ENCODE measurements at places on chromosomes 3 and 15.

DNA sequence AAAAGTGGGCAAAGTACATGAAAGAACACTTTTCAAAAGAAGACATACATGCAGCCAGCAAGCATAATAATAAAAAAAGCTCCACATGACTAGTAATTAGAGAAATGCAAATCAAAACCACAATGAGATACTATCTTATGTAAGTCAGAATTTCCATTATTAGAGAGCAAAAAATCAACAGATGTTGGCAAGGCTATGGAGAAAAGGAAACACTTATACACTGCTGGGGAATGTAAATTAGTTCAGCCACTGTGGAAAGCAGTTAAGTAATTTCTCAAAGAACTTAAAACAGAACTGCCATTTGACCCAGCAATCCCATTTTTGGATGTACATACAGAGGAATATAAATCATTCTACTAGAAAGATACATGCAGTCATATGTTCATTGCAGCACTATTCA is 360.7 kb downstream of the NSUN3 start:
- DNase-seq = no peak

DNA sequence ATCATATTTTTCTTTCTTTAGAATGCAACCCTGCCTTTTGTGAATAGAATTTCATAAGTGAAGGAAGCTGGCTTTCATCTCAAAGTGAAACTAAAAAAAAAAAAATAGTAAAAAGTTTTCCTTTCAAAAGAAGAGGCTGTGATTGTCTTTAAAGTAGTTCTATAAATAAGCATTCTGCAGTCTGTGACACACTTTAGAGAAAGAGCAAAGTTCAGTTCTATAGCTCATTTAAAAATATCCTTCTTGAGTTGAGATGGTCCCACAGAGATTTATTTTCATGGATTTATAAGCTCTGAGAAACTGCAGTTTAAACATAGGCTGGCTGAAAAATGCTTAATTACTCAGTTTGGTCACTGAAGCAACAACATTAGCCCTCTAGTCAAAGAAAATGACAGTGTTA is 36.1 kb upstream of the CNTN6 start:
- peak; percentile 14 for DNase-seq

- DNase-seq = no peak
Observed at GRCh38 chr3:156721687-156722618, 47.6 kb downstream of the TIPARP start.

DNA sequence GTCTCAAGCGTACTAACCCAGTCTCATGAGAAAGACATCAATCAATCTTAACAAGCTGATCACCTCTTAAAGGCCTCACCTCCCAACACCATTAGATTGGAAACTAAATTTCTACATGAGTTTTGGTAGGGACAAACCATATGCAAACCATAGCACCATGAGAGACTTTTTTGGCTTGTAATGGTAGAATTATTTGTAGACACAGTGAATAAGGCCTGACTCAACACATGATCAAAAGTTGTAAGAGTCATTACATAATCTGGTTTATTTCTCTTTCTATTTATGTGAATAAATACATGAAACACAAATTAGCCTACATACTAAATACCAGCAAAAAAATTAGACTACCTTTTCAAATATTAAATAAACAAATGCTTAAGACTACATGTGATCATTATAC is 183.3 kb upstream of the EPHA6 start:
- DNase-seq = no peak

DNA sequence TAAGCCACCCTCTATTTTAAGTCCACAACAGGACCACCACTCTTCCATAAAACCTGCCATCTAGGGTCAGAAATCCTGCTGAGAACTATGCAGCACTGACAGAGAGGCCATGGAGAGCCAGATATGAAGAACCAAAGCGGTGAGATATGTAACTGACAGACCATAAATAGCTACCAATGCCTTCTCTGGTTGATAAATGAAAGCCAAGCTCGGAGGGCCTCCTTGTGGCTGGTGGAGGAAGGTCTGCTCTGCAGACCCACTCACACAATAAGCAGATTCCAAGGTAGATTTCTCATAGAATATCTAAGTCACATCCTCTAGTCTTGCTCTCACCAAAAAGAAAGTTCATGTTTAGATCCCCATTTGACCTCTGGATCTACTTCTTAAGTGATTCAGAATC is 38.9 kb downstream of the RYK start:
- peak; percentile 45 for DNase-seq

DNA sequence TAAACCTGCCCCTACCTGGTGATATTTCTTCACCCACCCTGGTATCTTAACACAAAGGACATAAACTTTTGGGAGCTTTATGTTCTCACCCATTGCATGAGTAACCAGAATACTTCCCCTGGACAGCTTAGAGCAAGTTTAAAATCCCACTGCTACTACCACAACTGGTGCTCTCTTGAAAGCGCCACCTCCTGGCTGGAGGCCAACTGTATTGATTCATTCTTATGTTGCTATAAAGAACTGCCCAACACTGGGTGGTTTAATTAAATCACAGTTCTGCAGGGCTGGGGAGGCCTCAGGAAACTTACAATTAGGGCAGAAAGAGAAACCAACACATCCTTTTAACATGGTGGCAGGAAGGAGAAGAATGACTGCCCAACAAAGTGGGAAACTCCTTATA is 592.4 kb downstream of the EPHA3 start:
- DNase-seq = no peak

GRCh38 chr3:29486096-29486495 is 205.2 kb downstream of the RBMS3 start:
- DNase-seq = peak; percentile 77

DNA sequence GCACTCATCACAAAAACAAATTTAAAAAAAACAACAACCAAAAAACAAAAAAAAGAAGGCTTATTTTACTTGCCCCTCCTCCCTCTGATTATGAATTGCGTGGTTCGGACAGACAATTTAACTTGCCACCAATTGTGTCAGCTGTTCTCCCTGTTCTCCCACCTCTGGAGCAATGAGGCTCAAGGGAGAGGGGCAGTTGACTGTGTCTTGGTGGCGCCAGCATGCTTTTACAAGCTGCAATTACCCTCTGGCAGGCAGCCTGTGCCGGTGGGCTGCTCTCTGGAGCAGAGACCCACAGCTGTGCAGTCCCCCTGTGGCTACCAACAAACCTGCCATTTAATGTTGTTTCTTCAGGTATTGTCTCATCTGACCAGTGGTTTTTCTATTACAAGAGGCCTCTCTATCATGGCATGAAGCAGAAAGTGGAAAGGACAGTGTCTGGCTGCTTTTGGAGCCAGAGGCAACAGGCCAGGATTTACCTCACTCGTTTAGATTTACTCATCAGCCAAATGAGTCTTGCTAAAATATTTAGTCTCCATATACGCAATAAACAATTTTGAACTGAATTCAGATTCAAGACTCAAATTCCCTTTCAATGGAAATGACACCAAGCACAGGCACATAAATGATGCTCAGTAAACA is 192.0 kb upstream of the TPRG1 start:
- no peak for DNase-seq

GRCh38 chr15:63136742-63137141 is 15.1 kb downstream of the LACTB start:
- DNase-seq = no peak

- peak; percentile 2 for DNase-seq
Observed at GRCh38 chr3:98731720-98732285, 31.3 kb upstream of the ST3GAL6 start.

GRCh38 chr3:166367947-166368533 is 530.8 kb upstream of the BCHE start:
- DNase-seq = peak; percentile 14

DNA sequence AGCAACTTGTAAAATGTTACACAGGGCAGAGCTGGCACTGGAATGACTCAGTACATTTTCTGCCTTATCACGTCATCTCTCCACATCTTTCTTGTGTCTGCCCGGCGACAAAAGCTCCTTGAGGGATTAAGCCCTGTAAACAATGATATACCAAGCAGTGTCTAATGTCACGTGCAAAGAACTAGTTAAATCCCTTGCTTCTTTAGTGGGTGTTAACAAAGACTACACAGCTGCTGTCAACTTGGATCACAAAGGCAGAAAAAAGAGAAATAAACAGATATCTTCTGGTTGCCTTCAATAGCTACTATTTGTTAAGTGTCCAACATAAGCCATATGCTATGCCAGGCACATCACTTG is 48.1 kb upstream of the FRMD4B start:
- no peak for DNase-seq

DNA sequence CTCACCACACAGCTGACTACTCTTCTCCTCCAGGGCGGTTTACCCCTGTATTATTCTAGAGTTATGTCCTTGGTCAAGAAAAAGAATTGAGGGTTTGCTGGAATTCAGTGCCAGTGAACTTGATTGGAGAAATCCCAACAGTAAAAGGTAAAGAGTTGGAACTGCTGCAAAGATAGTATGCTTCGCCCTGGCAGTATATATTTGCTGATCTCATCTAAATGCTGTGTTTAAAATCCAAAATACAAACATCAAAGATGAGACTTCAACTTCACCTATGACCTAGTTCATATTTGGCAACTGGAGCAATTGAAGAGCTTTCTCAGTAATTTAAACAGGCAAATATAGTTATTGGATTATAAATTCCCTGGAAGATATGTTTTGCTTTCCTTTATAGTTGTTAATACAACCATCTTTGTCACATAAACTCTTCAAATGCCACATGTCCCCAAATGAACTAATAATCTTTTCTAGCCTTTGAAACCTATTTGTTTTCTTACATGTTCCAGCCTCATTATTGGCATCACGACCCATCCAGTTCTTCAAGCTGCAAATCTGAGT is 6.5 kb downstream of the KCNH8 start:
- DNase-seq = no peak

DNA sequence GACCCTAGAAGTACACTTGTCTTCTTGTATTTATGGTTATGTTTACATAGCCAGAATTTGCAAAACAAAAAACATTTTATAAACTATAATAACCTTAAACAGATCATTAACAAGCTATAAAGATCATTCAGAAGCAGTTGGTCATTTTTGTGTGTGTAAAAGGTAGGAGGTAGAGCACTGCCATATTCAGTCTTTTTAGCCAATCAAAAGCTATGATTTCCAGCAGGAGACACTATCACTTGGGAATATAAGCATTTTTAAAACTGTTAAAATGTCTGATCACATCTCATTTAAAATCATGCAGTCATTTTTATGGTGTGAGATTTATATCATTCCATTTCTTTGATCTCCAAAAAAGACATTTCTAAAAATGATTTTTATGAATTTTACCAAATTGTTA is 42.6 kb upstream of the ATP2C1 start:
- no peak for DNase-seq

GRCh38 chr3:132034486-132035464 is at the start of gene CPNE4:
TSS of gene CPNE4 (minus strand) at chr3:132035014.
- peak; percentile 82 for DNase-seq

DNA sequence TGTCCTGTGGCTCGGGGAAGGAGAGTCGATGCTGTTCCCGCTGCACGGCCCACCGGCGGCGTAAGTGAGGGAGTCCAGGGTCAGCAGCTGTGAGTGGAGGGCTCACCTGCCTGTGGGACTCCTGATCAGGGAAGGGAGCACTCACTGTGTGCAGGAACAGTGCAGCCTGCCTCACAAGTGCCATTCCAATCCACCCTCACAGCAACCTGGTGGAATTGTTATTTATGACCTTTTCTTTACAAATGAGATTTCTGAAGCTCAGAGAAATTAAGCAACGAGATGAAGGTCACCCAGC is 9.0 kb downstream of the CHRD start:
- no peak for DNase-seq

DNA sequence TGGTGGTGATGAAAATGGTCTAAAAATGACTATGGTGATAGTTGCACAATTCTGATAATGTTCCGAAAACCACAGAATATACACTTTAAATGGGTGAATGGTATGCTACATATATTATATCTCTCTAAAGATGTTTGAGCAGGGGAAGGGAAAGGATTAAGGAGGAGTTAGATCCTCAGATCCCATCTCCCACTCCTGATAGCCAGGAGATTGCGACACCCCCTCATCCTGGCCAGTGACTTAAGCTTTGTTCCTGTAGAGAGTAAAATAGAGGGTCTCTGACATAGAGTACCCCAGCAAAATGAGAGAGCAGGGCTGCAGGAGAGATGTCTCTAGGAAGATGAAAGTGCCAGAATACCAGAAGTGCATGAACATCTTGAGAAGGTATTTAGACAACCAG is 984.8 kb downstream of the FHIT start:
- DNase-seq = no peak

DNA sequence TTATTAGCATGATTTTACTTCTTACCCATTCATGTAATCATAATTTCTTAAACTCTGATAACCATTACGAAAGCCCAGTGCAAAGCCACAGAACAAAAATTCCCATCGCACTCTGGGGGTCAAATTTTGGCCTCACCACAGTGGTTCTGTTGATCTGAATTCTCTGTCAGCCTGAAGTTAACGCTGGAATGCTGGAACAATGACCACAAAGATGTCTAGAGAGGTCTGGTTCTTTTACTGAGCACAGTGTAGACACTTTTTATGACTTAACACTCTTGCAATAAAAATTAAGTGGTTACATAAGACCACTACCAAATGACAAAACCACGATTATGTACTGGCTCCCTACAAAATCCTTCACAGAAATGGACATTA is 94.7 kb downstream of the PDZRN3 start:
- DNase-seq = no peak

- no peak for DNase-seq
Observed at GRCh38 chr15:65577129-65577996, 33.6 kb downstream of the INTS14 start.

DNA sequence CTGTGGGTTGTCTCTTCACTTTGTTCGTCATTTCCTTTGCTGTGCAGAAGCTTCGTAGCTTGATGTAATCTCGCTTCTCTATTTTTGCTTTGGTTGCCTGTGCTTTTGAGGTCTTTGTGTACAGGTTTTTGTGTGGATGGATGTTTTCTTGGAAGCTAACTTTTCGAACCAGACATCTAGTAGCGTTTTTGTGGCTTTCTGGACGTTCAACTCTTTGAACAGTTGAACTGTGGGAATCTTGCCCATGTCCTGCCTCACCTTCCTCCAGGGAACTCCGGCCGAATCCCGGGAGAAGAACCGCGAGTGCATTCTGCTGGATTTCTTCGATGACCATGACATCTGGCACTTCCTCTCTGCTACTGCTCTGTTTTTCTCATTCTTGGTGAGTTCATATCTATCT is 70.6 kb downstream of the USF3 start:
- no peak for DNase-seq

- DNase-seq = no peak
Observed at GRCh38 chr3:48023377-48023776, 7.2 kb upstream of the MAP4 start.

DNA sequence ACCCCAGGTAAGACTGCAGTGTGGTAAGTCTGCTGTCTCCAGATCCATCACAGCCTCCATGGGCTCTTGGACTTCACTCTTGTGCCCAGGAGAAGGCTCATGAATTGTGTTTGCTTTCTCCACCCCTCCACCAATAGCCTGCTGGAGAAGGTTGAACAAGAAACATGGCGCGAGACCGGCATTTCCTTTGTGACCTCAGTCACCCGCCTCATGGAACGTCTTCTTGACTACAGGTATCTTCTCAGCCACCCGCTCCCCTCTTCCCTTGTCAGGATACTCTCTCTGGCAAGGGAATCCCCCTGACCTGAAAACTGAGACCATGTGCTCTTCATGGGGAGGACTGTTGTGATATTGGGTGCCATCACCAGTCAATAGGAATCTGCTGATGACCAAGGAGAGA is 52.1 kb upstream of the MANF start:
- DNase-seq = no peak

GRCh38 chr3:18369551-18370185 is 55.5 kb downstream of the SATB1 start:
- no peak for DNase-seq

GRCh38 chr15:59894835-59895234 is 109.3 kb upstream of the FOXB1 start:
- no peak for DNase-seq

Measured in ACHN (cell line).